ENCODE measurements at places on chromosomes 6 and 20.
A peak's percentile ranks its signal among the peaks of the same experiment; 100 is the strongest.

- peak; percentile 6 for DNase-seq
These were observed 10.7 kb downstream of the TBXT start for GRCh38 chr6:166156942-166157341.

- DNase-seq, result no peak
These were observed 59.1 kb downstream of the RIPOR3 start for GRCh38 chr20:50632236-50632635.

GRCh38 chr20:9611921-9612320 lies 97.5 kb downstream of the LAMP5 start:
- no peak for DNase-seq

GRCh38 chr20:45014671-45015415 lies 48.5 kb downstream of the STK4 start:
- DNase-seq, result no peak

GRCh38 chr6:90429713-90430112 lies 133.1 kb upstream of the BACH2 start:
- no peak for DNase-seq

DNA sequence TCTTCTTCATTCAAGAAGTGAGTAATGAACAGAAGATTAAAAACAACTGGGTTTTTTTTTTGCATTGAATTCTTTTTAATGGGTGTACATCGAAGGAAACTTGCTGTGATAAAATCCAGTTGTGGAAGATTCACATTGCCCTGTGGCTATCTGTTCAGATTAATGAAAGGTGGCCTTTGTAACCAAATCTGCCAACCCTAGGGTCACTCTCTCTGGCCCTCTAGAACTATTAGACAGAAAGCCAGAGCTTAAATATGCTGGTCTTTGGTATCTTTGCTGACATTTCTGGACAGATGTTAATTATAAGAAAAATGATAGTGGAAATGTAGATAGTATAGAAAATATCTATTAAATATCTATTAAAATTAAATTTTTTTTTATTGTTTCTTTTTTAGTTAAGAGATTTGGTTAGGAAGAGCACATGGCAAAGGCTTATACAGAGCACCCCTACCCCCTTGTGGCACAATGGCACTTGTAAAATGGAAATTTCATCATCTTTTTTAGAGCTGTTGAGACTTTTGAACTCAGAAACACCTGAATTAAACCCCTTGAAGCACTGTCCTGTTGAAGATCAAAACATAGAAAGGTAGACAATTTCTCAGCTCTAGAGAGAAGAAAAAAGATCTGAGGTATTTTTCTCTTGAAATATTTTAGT lies 572.5 kb downstream of the PKHD1 start:
- no peak for DNase-seq

GRCh38 chr20:37020636-37021035 lies 69.1 kb upstream of the SAMHD1 start:
- DNase-seq, result no peak

DNA sequence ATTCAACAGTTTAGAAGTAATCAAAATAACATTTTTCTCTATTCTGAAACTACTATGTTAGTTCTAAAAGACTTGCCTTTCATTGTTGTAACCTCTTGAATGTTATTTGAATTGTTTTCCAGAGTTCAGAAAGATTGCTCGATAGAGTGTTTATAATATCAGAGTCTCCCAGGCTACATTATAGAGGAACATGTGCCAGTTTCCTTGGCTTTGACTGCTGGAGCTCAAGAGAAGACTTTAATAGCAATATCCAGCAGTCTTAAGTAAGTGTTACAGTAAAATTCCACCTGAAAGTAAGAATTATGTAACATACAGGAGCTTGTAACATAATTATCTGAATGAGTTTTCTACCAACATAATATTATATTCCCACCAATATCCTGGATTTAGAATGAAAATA lies 991.8 kb upstream of the ADGRB3 start:
- no peak for DNase-seq

GRCh38 chr20:45355209-45356084 lies 7.2 kb upstream of the SDC4 start:
- no peak for DNase-seq

- DNase-seq, result no peak
These were observed 37.2 kb downstream of the SEL1L2 start for GRCh38 chr20:13953227-13953626.

DNA sequence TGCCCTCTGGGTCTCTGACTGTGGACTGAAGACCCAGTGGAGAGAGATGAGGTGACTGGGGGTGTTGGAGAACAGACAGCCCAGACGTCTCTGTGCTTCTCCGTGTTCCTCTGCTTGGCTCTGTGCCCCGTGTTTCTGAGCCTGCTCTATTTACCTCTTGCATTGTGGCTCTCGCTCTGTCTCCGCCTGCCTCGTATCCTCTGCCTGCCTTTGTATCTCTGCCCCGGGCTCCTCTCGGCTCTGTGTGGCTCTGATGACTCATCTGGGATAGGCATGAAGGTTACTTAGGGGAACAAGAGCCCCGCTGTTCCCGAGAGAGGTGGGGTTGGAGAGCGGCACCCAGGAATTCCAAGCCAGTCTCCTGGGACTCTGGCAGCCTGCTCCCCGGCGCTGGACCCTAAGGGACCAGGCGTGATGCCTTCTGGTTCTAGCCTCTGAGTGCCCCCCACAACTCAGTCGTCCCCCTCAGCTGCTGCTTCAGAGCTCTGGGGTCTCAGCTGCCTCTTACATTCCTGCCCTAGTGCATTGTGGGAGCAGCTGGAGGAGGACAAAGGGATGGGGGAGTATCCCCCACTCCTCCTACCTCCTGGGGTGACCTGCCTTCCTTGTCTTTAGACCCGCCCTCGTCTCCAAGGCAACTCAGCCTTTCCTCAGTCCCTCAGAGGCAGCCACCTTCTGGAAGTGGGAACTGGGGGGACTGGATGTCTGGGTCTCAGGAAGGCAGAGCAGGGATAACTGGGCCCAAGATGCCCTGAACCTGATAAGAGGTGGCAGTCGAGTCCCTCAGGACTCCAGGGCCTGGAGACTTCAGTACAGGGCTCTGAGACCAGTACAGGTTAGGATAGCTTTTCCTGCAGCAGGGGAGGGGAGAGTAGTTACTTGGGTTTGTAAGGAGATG lies 1.9 kb downstream of the DDR1 start:
- DNase-seq, result peak; percentile 85

GRCh38 chr6:168550326-168550725 lies 109.3 kb downstream of the SMOC2 start:
- DNase-seq, result no peak

DNA sequence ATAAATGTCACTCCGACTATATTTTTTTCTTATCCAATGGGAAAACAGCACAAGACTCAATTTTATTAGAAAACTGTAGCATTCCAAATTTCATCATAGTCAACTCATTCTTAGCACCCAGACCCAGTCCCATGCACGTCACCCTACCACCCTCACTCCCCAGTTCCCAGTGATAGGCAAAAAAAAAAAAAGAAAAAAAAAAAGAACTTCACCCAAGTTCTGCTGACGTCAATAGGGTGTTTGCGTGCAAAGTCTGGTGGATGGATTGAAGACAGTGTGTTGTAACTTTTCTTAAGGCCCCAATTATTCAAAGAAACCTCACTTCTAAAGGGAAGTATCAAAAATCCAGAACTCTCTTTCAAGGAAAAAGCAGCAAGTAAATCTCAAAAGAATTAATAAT lies 213.9 kb upstream of the PRDM1 start:
- no peak for DNase-seq

GRCh38 chr6:136526196-136526930 lies 23.9 kb downstream of the MAP7 start:
- no peak for DNase-seq

Data from NCI-H1105 treated with DMSO at 0.1 percent for 48 hours (cell line).